Amygdala (tissue), 56 donors: ENCODE measurements at places on chromosomes 16 and 17.

- no peak for DNase-seq
These were observed 6.4 kb upstream of the SOCS3 start for GRCh38 chr17:78366109-78366848.

DNA sequence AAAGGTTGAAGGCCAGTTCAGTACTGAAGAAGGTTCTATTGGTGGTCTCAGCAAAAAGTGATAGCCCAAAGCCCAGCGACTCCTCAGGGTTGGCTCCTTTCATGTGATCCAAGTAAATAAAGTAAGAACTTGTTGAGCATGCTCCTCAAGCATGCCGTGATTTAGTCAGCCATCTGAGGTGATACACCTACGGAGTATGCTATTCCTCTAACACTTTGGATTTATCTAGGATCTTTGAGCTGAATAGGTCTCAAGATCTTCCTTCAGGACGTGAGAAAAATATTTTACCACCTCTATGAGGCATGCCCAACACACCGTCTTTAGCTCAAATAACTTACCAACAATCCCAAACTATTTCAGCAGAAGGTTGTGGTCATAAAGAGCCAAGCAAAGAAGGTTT is 153.3 kb upstream of the CORO6 start:
- no peak for DNase-seq

GRCh38 chr16:49586466-49587450 is 213.2 kb downstream of the C16orf78 start:
- DNase-seq, result no peak

DNA sequence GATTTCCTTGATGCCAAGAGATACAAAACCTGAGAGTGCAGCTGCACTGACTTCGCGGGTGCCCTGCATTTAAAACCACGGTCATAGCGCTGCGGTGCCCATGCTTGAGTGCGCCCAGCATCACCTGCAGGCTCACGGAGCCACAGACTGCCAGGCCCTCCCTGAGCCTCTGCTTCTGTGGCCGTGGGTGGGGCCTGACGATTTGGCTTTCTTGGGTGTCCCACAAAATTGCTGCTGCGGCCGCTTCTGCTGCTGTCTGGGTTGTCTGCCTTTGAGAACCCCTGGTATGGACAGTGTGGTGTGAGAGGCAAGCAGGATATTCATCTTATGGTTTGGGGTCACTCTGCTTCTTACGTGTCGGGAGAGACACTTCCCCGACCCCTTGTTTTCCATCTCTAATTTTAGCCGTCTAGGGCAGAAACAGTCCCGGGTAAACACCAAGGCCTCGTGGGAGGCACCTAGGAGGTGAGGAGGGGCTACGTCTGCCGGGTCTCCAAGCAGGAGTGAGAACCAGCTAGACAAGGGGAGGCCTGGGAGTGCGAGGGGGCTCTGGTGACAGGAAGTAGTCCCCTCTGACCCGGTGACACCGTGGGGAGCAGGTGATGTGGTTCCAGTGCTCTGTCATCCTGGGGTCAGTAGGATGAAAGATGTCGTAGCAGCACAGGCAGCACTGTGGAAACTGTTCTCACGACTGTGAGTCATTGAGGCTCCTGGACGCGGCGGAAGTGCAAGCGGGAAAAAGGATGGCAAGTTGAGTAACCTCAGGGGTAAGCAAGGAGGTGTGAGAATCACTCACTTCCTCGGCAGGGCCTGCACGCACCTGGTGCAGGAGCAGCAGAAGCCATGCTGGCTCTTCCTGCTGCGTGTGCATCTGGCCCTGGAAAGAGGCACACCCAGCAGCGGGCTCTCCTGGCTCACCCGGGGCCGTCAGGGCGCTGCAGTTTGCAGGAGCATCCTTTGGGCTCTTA is 176.3 kb downstream of the RPTOR start:
- DNase-seq, result no peak

GRCh38 chr17:73371836-73372235 is 60.0 kb upstream of the CDC42EP4 start:
- DNase-seq, result no peak

DNA sequence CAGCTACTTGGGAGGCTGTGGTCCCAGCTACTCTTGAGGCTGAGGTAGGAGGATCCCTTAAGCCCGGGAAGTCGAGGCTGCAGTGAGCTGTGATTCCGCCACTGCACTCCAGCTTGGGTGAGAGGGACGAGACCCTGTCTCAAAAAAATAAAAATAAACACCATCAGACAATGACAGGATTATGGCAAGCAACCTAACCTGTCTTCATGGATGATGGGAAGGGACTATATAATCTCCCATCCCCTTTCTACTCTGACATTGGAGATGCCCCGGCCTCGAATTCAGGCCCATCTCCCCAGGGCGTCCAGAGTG is 893 bp downstream of the TRIM25 start:
- DNase-seq, result no peak

GRCh38 chr17:7016886-7017826 is 4.7 kb downstream of the RNASEK start:
- no peak for DNase-seq

GRCh38 chr16:17827313-17827712 is 356.6 kb upstream of the XYLT1 start:
- DNase-seq, result no peak

GRCh38 chr16:68270353-68270752 is 6.0 kb downstream of the SLC7A6 start:
- no peak for DNase-seq

GRCh38 chr17:35795007-35795870 is at the start of gene MMP28:
Gene MMP28, minus strand, starts transcription at chr17:35795641. Its CDS starts 264 bp downstream, at chr17:35795377.
- no peak for DNase-seq

DNA sequence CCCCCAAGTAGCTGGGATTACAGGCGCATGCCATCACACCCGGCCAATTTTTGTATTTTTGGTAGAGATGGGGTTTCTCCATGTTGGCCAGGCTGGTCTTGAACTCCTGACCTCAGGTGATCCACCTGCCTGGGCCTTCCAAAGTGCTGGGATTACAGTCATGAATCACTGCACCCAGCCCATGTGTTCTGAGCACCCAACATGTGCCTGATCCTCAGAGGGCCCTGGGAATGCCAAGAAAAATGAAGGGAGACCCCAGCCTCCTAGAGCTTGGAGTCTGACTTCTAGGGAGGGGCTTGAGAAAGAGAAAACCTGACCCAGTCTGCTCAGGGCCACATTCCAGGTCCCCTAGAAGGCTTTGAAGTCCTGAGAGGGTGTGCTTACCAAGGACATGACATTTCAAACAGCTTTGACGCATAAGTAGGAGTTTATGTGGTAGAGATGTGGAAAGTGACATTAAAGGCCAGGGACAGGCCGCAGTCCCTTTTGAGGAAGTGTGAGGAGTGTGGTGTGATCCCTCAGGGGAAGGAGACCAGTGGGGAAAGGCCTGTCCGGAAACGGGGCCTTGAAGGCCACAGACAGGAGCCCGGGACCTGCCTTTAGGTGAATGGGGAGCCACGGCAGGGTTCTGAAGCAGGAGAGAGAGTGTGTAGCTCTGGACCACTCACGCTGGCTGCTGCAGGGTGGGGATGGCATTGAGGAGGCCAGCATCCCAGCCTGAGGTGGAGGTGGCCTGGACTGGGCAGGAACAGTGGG is 1.1 kb upstream of the CCL22 start:
- DNase-seq, result no peak

DNA sequence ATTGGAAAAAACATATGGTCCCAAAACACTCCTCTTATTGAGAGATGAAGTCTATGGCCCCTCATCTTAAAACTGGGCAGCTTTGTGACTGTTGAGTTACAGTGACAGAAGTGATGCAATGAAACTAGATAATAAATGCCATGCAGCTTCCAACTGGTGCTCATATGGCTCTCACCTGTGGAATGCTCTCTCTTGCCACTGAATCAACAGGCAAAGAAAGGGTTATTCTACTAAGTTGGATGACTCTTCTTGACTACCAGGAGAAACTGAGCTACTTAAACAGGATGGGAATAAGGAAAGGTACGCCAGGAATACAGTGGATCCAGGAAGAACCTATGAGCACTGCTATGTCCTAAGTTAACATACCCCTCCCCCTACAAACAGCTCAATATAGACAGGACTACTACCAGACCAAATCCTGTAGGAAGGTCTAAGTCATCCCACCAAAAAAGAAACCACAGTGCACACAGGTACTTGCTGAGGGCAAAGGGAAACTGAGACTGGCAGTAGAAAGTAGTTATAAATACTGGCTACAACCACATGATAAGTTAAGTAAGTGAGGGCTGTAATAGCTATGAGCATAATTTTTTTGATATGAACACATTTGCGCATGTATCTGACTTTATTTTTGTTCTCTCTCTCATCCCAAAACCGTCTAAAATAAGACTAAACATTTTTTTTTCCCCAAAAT is 398.5 kb downstream of the ZFHX3 start:
- DNase-seq, result no peak

DNA sequence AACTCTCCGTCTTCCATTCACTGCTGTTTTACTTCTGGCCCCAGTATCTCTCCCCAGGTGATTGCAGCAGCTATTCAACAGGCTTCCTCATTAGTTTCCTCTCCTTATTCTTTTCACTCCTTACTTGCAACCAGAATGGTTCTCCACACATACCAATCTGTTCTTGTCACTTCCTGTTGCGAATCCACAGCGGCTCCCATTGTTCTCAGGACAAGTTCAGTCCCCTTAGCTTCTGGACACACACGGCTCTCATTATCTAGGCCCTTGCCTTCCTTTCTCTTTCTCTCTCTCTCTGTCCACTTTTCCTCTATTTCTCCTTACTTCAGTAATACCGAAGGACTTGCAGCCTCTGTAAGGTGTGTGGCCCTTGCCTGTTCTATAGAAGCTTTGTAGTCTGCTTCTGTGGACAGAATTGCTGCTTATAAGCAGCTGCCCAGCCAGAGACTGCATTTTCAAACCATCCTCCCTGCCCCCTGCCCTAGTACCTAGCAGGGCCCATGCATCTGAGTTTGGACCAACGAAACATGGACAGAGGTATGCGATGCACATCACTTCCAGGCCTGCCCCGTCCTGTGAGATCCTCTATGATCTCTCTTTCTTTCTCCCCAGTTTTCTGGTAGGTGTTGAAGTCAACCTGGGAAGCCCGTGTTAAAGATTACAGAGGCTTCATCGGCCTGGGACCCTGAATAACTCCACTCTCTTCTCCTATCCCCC is 45.7 kb downstream of the VAT1L start:
- no peak for DNase-seq

DNA sequence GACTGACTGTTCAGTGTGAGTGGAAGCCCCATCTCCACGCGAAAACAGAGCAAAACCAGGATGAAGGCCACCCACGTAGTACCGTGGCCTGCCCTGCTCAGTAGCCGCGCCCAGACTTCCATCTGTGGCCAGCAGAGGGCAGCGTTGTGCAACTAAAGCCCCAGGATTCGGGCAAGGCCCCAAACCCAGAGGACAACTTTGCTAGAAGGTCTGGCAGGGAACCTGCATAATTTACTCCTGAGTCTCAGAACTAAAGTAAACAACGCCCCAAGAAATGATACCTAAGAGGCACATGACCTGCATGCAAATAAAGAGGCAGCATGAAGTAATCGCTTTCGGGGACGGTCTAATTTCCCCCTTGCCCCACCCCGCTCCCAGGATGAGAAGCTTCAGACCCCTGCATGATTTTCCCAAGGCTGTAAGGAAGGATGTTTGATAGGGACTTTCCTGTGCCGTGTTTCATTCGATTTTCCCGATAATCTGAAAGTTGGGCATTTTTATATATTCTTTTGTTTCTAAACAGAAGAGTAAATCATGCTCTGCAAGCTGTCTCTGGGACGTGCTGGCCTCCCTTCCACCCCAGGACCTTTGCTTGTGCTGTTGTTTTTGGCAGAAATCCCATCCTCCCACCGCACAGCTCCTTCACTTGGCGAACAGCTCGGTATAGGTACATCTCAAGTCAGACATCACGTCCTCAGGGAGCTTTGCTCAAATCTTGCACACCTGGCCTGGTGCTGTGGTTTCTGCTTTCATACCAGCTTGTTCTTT is 18.6 kb downstream of the HSBP1 start:
- DNase-seq, result peak; percentile 79

- no peak for DNase-seq
These were observed 193.4 kb downstream of the FOXL1 start for GRCh38 chr16:86771506-86772460.

DNA sequence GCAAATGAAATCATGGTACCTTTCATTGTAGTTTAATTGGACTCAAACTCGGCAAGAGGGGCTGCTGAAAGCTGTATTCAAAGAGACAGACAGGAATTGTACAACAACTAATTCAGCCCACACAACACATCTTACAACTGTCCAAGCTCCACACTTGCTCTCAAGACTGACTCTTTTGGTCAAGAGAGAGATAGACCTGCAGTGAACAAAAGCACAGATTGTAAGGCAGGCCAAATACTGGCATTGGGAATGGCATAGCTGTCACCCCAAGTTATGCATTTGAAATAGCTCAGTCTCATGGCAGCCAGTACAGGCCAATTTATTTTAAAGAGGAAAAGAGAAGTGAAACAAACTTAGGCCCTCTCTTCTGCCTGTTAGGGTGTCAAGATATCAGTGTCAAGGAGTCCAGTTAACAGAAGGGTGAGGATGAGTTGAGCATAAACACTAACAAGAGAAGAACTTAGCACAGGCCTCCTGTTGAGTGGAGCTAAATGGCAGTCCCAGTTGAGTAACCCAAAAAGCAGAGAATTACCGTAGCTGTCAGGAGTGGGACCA is 215.7 kb downstream of the IRX3 start:
- DNase-seq, result no peak

GRCh38 chr16:87815567-87815966 is 49.8 kb upstream of the KLHDC4 start:
- DNase-seq, result no peak

DNA sequence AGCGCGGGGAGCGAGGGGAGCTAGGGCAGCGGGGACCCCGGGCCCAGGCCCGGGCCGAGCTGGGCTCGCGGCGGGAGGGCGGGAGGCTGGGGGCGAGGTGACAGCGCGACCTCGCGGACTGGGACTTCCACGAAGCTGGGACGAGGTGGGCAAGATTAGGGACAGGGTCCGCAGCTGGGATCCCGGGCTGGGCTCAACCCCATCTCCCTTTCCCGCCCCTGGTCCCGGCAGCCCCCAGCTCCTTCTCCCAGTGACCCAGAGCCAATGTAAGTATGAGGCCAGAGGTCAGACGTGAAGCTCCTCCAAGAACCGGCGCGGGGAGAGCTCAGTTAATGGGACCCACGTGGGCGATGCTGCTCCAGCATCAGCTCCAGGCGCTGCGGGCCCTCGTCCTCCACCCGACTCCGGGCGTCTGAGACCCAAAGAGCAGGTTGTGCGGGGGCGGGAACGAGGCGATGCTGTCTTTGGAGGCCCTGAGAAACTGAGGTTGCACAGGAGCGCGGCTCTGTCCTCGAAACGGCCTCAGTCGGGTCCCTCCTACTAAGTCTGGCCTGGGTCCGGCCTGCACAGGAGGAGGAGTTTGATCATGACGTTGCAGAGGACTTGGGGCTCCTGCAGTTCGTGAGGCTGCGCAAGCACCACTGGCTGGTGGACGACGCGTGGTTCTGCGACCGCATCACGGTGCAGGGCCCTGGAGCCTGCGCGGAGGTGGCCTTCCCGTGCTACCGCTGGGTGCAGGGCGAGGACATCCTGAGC is 585 bp downstream of the ALOX12 start:
- DNase-seq, result no peak
